ENCODE measurements at places on chromosomes 5 and 9.
A peak's percentile ranks its signal among the peaks of the same experiment; 100 is the strongest.

GRCh38 chr5:37568893-37569292 lies 189.8 kb downstream of the WDR70 start:
- H3K36me3 ChIP-seq: no peaks in the 10 kb centered on the region
- H3K27ac ChIP-seq: no peak overlapping the region
- no peak for DNase-seq
- no peaks in the 10 kb centered on the region for H3K27me3 ChIP-seq
- no peak overlapping the region for H3K4me3 ChIP-seq

- H3K4me1 ChIP-seq: peaks cover 4% of the 10 kb centered on the region
- no peaks in the 10 kb centered on the region for H3K27me3 ChIP-seq
- DNase-seq: no peak
These were observed 4.7 kb downstream of the DNAI1 start for GRCh38 chr9:34463098-34463900.

DNA sequence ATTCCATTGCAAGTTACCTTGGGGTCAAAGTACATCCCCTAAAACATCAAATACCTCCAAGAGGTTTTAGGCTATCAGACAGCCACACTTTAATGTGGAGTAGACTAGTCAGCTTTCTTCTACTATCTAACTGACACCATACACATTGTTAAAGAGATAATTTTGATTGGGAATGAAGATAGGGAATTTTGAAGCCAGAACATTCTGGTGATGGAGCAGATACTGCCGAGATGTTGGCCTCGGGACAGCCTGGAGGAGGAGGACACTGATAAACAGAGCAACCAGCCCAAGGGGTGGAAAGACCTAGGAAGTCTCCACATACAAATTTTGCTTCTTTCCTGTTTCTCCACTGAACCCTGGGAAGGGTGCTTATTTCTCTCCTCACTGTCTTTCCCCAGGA lies 14.9 kb downstream of the TJP2 start:
- no peak overlapping the region for H3K4me3 ChIP-seq
- H3K36me3 ChIP-seq: no peaks in the 10 kb centered on the region
- no peak for DNase-seq
- H3K27me3 ChIP-seq: no peaks in the 10 kb centered on the region
- no peaks in the 10 kb centered on the region for H3K4me1 ChIP-seq

GRCh38 chr9:111052791-111053190 lies 14.5 kb upstream of the LPAR1 start:
- no peak for DNase-seq

- H3K4me1 ChIP-seq: no peaks in the 10 kb centered on the region
- H3K4me3 ChIP-seq: no peak overlapping the region
- no peak for DNase-seq
- no peaks in the 10 kb centered on the region for H3K36me3 ChIP-seq
- no peak overlapping the region for H3K27ac ChIP-seq
These were observed 55.1 kb upstream of the DMRT1 start for GRCh38 chr9:786405-786804.

GRCh38 chr9:89843074-89843473 lies 238.3 kb downstream of the GADD45G start:
- H3K27ac ChIP-seq: no peak overlapping the region
- H3K27me3 ChIP-seq: no peaks in the 10 kb centered on the region
- H3K4me3 ChIP-seq: no peak overlapping the region
- H3K4me1 ChIP-seq: no peaks in the 10 kb centered on the region

- no peaks in the 10 kb centered on the region for H3K4me1 ChIP-seq
- no peaks in the 10 kb centered on the region for H3K36me3 ChIP-seq
- H3K4me3 ChIP-seq: no peak overlapping the region
These were observed 420.1 kb downstream of the MTRR start for GRCh38 chr5:8288897-8289516.

DNA sequence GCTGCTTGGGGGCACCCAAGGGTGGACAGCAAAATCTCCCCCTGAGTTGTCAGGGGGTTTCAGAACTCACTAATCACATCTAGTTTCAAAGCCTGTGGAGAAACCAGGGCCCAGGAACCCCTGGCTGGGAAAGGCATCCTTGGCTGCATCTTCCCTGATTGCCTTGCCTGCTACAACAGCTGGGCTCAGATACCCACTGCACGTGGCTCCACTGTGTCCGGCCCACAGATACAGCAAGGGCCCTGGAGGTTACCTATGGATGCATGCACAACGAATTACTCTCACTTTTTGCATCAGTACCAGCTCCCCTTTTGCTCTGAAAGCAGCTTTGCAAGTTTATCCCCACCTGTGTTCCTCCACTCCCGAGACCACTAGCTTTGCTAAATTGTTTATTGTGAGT lies 55.0 kb downstream of the ATP10B start:
- no peaks in the 10 kb centered on the region for H3K36me3 ChIP-seq
- no peaks in the 10 kb centered on the region for H3K27me3 ChIP-seq
- no peak overlapping the region for H3K27ac ChIP-seq
- no peak for DNase-seq
- H3K4me1 ChIP-seq: no peaks in the 10 kb centered on the region

- no peak for DNase-seq
- no peak overlapping the region for H3K4me3 ChIP-seq
- peaks cover 6% of the 10 kb centered on the region for H3K4me1 ChIP-seq
- no peaks in the 10 kb centered on the region for H3K27me3 ChIP-seq
- peaks cover 2% of the 10 kb centered on the region for H3K36me3 ChIP-seq
- H3K27ac ChIP-seq: peak overlapping the region; percentile 82
These were observed 4.5 kb upstream of the MSMP start for GRCh38 chr9:35758475-35759050.

DNA sequence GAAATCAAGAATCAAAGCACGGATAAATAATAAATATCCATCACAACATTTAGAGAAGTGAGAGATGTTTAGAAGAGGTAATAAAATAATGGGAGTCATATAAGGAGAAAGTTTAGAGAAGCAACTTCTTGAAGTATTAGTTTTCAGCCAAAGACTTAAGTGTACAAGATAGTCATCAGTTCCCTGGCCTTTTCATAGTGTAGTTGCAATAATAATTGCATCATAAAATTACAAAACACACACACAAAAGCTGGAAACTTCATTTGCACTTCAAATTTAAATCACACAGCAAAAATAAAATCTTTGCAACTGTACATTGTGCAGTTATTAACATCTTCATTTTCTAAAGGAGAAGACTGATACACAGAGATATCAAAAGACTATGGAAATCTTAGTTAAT lies 319.1 kb upstream of the RGMB start:
- no peak for DNase-seq
- no peaks in the 10 kb centered on the region for H3K36me3 ChIP-seq
- no peaks in the 10 kb centered on the region for H3K27me3 ChIP-seq

- H3K4me1 ChIP-seq: peaks cover 16% of the 10 kb centered on the region
- H3K4me3 ChIP-seq: peak overlapping the region; percentile 83
- peak overlapping the region; percentile 89 for H3K27ac ChIP-seq
- peak; percentile 28 for DNase-seq
These were observed 1.3 kb upstream of the ST8SIA4 start for GRCh38 chr5:100904259-100904861.

DNA sequence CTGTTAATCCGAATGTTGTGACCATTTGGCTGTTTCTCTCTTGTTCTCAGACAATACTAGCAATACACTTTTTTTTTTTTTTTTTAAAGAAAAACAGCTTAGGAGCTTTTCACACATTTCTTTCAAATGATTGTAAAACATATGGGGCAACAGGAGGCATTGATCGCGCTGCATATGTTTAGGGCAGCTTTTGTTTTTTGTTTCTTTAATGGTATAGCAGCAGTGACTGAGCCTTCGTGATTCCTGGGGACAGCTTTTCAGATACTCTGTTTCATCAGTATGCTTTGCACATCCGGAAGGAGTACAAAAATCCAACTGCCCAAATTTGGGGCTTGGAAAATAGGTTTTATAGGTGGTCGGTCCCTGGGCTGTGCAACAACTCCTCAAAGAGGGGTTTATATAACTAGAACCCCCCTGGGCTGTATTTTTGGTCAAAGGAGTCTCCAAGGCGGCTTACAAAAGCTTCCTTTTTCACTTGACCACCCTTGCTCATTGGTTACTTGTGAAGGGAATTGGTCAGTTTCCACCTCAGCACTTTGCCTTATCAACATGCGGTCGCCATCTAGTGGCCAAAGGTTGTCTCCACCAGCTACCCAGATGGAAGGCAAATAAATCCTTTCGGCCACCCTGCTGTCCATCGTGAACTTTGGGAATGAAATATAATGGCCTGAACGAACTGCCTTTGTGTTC lies 91.8 kb downstream of the PDE6A start:
- no peaks in the 10 kb centered on the region for H3K36me3 ChIP-seq
- H3K4me3 ChIP-seq: no peak overlapping the region
- no peak overlapping the region for H3K27ac ChIP-seq
- DNase-seq: peak; percentile 12
- H3K4me1 ChIP-seq: no peaks in the 10 kb centered on the region

GRCh38 chr5:177189965-177190364 lies 56.4 kb downstream of the NSD1 start:
- H3K36me3 ChIP-seq: peaks cover 25% of the 10 kb centered on the region
- no peak overlapping the region for H3K4me3 ChIP-seq
- DNase-seq: no peak

DNA sequence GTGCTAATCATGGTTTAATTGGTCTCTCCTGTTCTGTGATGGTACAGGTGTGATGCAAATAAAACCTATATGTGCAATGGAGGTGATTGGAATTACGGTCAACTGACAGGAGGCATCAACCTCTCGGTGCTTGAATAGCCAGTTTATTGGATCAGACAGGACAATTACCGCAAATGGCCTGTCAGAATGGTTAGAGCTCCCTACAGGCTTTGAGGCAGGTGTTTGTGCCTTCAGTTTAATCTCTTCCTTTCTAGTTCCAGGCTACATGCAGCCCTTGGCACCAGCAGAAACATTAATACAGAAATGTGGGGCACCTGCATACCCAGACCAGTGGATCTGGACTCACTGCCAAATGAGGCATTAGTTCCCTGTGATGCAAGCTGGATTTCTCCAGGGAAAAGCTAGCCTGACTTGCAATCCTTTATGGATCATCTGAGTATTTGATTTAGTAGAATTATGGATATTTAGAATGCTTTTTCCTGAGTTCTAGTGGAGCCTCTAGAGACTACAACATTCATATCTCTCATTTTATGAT lies 128.6 kb downstream of the MAT2B start:
- no peaks in the 10 kb centered on the region for H3K4me1 ChIP-seq
- no peaks in the 10 kb centered on the region for H3K27me3 ChIP-seq
- no peak overlapping the region for H3K27ac ChIP-seq
- no peak for DNase-seq
- H3K4me3 ChIP-seq: no peak overlapping the region
- no peaks in the 10 kb centered on the region for H3K36me3 ChIP-seq

DNA sequence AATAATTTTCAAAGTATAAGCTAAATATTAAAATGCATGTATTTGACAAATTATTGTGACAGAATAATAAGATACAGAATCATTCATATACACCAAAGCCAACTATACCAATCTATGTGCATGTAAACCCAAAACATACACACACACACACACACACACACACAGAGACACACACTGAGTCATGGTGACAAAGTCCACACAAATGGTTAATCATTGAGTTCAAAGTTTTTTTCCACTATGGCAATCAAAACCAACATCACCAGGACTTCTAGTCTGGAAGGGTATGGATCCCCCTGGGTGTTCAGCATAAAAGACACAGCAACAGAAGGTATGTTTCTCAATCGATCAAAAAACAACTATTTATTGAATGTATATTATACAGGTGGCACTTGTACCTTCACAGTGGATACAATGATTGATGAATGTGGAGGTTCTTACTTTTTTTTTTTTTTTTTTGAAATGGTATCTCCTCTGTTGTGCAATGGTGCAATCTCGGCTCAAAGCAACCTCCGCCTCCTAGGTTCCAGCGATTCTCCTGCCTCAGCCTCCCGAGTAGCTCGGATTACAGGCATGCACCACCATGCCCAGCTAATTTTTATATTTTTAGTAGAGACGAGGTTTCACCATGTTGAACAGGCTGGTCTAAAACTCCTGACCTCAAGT lies 137.0 kb downstream of the PDE4D start:
- H3K27me3 ChIP-seq: no peaks in the 10 kb centered on the region
- H3K36me3 ChIP-seq: no peaks in the 10 kb centered on the region
- H3K4me1 ChIP-seq: no peaks in the 10 kb centered on the region
- no peak overlapping the region for H3K27ac ChIP-seq

DNA sequence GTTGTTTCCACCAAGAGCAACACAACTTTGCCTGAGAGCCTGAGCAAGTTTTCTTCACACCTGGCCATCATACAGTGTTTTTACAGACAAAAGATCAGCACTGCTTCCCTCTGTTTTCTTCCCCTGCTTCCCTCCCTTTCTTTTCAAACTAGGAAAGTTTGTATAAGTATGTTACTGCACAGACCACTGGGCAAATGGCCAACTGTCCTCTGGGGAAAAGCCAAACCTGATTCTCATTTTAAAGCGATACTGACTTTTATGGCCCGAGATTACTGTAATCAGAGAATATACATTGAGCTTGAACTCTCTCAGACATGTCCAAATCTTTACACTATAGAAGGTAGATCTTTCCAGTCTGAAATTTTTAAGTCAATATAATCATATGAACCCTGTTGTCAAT lies 415.0 kb downstream of the NFIB start:
- H3K36me3 ChIP-seq: no peaks in the 10 kb centered on the region
- H3K4me3 ChIP-seq: no peak overlapping the region
- DNase-seq: no peak
- no peaks in the 10 kb centered on the region for H3K27me3 ChIP-seq

DNA sequence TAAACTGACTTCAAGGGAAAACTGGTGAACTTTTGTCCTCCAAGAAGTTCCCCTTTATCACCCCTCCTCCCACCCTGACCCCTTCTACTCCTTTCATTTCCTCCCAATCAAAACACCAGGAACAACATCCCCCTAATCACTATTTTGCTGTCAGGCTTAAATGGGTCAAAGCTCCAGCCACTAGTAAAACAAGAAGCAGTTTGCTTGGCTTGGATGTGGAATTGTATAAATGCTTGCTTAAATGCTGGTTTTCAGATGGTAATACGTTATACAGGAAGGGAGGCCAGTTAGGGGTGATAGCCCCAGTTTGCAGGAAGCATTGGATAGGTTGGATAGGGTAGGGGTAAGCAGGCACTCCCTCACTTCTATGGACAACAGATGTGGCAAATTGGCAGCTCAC lies 473.6 kb downstream of the AGTPBP1 start:
- DNase-seq: no peak
- no peaks in the 10 kb centered on the region for H3K36me3 ChIP-seq
- no peaks in the 10 kb centered on the region for H3K4me1 ChIP-seq
- H3K27ac ChIP-seq: no peak overlapping the region

All from naive thymus-derived CD4-positive, alpha-beta T cell (primary cell).